ENCODE measurements at places on chromosomes 16 and 17. TPM values are rescaled to one million over a fixed set of nuclear protein-coding genes. Genes with fewer than 3 reads are reported as not detected.

Gene TMIGD1
- not detected for total RNA-seq

Gene KRT24
- total RNA-seq, result not detected

Gene TP53TG3
- not detected for total RNA-seq

Gene EMC8
- total RNA-seq, result 72.8 TPM
